ENCODE measurements at places on chromosomes 2 and 18. TPM values are rescaled to one million over a fixed set of nuclear protein-coding genes. Genes with fewer than 3 reads are reported as not detected.

DNA sequence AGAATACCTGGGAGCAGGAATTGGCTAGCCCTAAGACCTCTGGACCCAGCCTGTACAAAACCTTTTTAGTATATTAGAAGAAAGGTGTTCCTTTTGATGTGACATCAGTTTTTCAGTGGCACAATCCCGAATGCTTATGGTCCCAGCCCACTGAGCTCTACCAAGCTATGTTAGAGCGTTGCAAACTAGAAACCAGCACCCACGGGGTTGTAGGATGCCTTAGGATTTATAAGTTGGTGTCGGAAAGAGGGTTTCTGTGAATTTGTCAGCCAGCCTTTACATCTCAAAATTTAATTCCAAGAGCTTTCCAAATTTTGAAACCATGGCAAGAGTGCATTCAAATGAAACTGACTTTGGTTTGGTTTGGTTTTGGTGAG is 499 bp upstream of the LMAN1 start:
- peak overlapping the region; percentile 85 for H3K4me3 ChIP-seq
- no peak for DNase-seq
- no peak overlapping the region for H3K27ac ChIP-seq
- peaks cover 34% of the 10 kb centered on the region for H3K27me3 ChIP-seq
- H3K36me3 ChIP-seq, result peaks cover 5% of the 10 kb centered on the region

Gene TEX44
- not detected for total RNA-seq

DNA sequence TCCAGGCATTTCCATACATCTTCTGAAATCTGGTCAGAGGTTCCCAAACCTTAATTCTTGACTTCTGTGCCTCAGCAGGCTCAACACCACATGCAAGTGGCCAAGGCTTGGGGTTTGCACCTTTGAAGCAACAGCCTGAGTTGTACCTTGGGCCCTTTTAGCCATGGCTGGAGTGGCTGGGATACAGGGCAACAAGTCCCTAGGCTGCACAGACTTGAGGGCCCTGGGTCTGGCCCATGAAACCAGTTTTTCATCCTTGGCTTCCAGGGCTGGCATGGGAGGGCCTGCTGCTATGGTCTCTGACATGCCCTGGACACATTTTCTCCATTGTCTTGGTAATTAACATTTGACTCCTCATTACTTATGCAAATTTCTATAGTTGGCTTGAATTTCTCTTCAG is 988.8 kb upstream of the CNTNAP5 start:
- no peaks in the 10 kb centered on the region for H3K4me1 ChIP-seq
- H3K27ac ChIP-seq, result no peak overlapping the region
- H3K36me3 ChIP-seq, result peaks cover 6% of the 10 kb centered on the region
- no peak overlapping the region for H3K4me3 ChIP-seq
- no peak for DNase-seq

- H3K4me3 ChIP-seq, result no peak overlapping the region
- no peaks in the 10 kb centered on the region for H3K36me3 ChIP-seq
- no peak for DNase-seq
- H3K4me1 ChIP-seq, result peaks cover 14% of the 10 kb centered on the region
Observed at GRCh38 chr18:67876871-67877270, 360.4 kb upstream of the DSEL start.

DNA sequence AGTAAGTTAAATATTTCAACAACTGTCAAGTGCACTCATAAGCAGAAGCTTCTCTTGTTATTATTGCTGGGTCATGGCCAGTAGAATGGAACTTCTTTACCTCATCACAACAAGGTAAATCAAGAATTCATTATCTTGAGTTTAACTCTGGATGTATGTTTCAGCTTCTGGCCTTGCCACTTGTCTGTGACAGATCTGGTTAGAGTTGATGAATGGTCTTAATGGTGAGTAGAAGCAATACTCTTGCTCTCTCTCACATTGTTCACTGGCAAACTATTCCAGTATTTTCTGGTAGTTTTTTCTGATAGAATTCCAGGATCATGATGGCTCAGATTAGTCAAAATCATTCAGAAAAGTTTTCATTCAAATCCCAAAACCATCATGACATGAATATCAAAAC is 51.3 kb upstream of the NR4A2 start:
- H3K27ac ChIP-seq, result no peak overlapping the region
- peaks cover 11% of the 10 kb centered on the region for H3K4me1 ChIP-seq
- H3K27me3 ChIP-seq, result no peaks in the 10 kb centered on the region
- H3K4me3 ChIP-seq, result no peak overlapping the region

DNA sequence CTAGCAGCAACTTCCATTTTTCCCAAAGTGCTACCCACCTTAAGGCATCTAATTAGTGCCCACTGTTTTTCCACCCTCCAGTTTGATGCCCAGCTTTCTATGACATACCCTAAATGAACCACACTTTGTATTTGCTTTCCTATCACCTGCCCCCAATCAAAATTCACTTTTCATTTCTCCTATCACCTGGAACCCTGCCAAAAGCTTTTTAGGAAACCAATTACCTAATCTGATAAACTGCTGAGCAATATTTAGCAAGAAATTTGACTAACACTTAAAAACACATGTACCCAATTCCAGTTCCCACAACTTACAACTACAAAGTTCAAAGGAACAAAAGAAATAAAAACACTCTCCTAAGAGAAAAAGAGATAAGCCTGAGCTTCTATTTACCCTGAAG is 71.7 kb downstream of the IKZF2 start:
- H3K36me3 ChIP-seq, result no peaks in the 10 kb centered on the region
- no peak overlapping the region for H3K4me3 ChIP-seq
- H3K27me3 ChIP-seq, result no peaks in the 10 kb centered on the region
- no peak for DNase-seq

- no peak overlapping the region for H3K4me3 ChIP-seq
- H3K27me3 ChIP-seq, result no peaks in the 10 kb centered on the region
- H3K36me3 ChIP-seq, result no peaks in the 10 kb centered on the region
- no peak overlapping the region for H3K27ac ChIP-seq
Observed at GRCh38 chr2:44668336-44668735, 273.2 kb upstream of the SIX3 start.

Gene SH3YL1
- total RNA-seq, result 30.8 TPM

Gene PNKD
- 40.3 TPM for total RNA-seq

DNA sequence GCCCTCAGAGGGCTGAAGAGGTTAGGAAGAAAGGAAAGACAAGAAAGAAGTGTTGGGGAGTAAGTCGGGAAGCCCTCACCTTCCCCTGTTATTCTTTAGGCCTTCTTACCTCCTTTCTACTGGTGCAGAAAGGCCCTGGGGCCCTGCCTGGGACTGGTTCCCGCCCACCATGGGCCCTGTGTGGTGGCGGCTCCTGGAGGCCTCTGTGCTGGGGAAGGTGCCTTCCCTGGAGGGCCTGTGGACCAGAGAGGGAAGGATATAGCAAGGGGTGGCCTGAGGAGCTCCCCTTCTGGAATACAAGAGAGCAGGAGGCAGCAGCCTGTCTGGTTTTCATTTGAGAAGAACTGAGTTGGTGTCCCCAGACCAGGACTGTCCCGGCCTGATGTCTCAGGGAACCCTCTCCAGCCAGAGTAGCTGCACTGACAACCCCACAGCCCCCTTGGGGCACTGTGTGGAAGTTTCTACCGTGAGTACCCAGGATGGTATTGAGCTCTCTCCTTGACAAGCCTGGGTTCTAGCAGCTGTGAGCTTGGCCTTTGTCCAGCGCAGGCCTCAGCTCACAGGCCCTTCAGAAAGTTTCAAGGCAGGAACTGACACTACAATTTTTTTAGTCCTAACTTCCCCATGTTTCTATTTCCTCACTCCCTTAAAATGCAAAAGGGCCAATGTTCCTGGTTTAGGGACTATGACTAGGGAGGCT is 47.1 kb downstream of the EFR3B start:
- no peak for DNase-seq
- H3K4me1 ChIP-seq, result peaks cover 28% of the 10 kb centered on the region
- H3K27ac ChIP-seq, result no peak overlapping the region
- no peak overlapping the region for H3K4me3 ChIP-seq

Gene CYP27C1
- 10.1 TPM for total RNA-seq

DNA sequence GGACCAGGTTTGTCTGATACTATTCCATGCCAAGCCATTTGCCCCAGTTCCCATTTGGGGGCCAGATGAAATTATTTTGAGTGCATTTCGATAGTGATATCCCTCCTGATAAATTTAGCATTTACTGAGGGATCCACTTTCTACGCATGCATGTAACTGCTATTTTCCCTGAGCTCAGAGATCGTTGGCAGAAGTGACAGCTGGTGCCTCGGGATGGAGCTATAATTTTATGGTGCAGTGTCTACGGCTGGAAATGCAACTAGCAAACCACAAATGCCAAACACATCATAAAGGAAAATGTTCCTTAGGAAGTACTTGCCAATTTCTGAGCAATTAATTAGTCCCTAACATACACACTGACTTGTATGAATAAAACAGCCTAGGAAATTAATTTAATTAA is 254.8 kb downstream of the SLC8A1 start:
- DNase-seq, result no peak
- no peak overlapping the region for H3K4me3 ChIP-seq
- H3K36me3 ChIP-seq, result no peaks in the 10 kb centered on the region
- H3K4me1 ChIP-seq, result no peaks in the 10 kb centered on the region

- H3K27me3 ChIP-seq, result no peaks in the 10 kb centered on the region
- no peak for DNase-seq
- no peak overlapping the region for H3K4me3 ChIP-seq
- no peaks in the 10 kb centered on the region for H3K4me1 ChIP-seq
- H3K27ac ChIP-seq, result no peak overlapping the region
Observed at GRCh38 chr2:128492966-128493811, 174.5 kb upstream of the HS6ST1 start.

GRCh38 chr2:174624895-174625430 is 27.4 kb upstream of the WIPF1 start:
- no peak overlapping the region for H3K4me3 ChIP-seq
- no peak overlapping the region for H3K27ac ChIP-seq
- H3K27me3 ChIP-seq, result no peaks in the 10 kb centered on the region
- H3K36me3 ChIP-seq, result peaks cover 6% of the 10 kb centered on the region
- no peaks in the 10 kb centered on the region for H3K4me1 ChIP-seq

DNA sequence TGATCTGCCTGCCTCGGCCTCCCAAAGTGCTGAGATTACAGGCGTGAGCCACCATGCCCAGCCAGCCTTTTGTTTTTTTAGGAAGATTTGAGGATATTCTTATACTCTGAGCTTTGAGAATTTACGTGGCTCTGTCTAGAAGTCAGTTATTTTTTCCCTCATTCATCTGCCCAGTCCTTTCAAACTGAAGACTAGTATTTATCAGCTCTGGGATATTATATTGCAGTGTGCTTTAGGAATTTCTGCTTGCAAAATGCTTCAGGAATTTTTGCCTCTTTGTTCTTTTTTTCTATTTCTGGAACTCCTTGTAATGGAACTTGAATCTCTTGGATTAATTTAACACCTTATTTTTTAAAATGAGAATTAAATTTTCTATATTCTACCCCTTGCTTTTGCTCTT is 22.6 kb downstream of the ACSL3 start:
- no peak overlapping the region for H3K27ac ChIP-seq
- H3K36me3 ChIP-seq, result no peaks in the 10 kb centered on the region
- no peaks in the 10 kb centered on the region for H3K27me3 ChIP-seq
- no peak overlapping the region for H3K4me3 ChIP-seq
- peaks cover 46% of the 10 kb centered on the region for H3K4me1 ChIP-seq

Gene PDE1A
- 27.4 TPM for total RNA-seq

DNA sequence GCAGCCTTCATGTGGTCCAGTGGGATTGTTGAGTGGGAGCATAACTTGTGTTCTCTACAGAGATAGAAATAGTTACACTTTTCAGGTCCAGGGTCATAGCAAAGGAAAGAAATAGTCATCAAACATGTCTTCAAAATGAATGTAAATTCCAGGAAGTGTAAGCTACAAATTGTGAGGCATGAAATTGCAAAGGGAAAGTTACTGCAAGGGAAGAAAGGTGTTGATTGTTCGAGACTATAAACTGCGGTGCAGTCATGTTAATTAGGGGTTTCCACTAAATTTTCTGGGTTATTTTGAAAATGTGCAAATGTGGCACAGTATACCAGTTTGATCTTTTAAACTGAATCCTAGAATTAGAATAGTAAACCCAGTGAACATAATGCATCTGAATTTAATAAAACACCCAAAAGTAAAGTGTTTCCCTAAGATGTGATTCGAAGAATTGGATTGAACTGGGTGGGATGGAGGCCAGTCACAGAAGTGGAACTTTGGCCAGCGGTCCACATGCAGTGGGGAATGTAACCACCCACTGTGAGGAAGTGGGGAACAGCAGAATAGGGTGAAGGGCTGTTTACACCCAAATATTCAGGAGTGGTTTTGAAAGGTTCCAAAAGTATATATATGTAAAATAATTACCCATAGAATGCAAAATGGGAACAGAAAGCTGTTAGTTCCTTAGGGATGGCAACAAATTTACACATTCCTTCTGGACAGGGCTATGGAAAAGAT is 126.5 kb upstream of the CCDC68 start:
- no peaks in the 10 kb centered on the region for H3K27me3 ChIP-seq
- H3K4me3 ChIP-seq, result no peak overlapping the region
- H3K27ac ChIP-seq, result no peak overlapping the region
- DNase-seq, result no peak
- H3K36me3 ChIP-seq, result no peaks in the 10 kb centered on the region

DNA sequence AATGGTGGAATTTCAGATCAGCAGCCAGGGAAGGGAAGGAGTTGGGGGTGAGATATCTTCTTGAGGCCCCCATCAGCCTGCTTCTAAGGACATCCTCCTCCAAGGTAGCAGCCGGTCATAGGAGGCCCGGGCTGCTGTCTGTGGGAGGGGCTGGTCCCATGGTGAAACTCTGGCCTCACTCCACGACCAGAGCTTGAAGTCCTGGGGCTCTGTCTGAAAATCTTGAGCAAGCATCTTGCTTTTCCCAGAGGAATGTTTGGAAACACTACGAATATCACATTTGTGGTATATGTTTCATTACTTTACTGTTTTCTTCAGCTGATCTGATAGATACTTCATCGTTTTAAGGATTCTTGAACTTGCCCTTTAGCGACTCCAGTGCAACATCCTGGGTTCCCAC is 103.7 kb downstream of the CTAGE1 start:
- no peaks in the 10 kb centered on the region for H3K27me3 ChIP-seq
- H3K36me3 ChIP-seq, result no peaks in the 10 kb centered on the region
- no peak overlapping the region for H3K27ac ChIP-seq
- H3K4me3 ChIP-seq, result no peak overlapping the region
- H3K4me1 ChIP-seq, result no peaks in the 10 kb centered on the region

- no peaks in the 10 kb centered on the region for H3K4me1 ChIP-seq
- no peaks in the 10 kb centered on the region for H3K27me3 ChIP-seq
- H3K27ac ChIP-seq, result no peak overlapping the region
- H3K4me3 ChIP-seq, result no peak overlapping the region
- no peak for DNase-seq
Observed at GRCh38 chr18:44507729-44508325, 172.9 kb upstream of the SETBP1 start.

Gene DES
- total RNA-seq, result 0.28 TPM

GRCh38 chr2:201955702-201956141 is 77.9 kb upstream of the FZD7 start:
- peaks cover 27% of the 10 kb centered on the region for H3K4me1 ChIP-seq
- no peaks in the 10 kb centered on the region for H3K27me3 ChIP-seq
- no peak overlapping the region for H3K4me3 ChIP-seq
- no peaks in the 10 kb centered on the region for H3K36me3 ChIP-seq
- H3K27ac ChIP-seq, result no peak overlapping the region
